Bronchus fibroblast of lung (primary cell): ENCODE measurements at places on chromosomes 4 and X. TPM values are rescaled to one million over a fixed set of nuclear protein-coding genes. Genes with fewer than 3 reads are reported as not detected.

USP17L19 gene
- total RNA-seq: not detected in 2 replicates

ZCCHC13 gene
- not detected in 2 replicates for total RNA-seq

SYNPO2 gene
- 0.34 and 0.45 TPM in 2 replicates for total RNA-seq

ACSL4 gene
- 61.5 and 63.2 TPM in 2 replicates for total RNA-seq

TCEANC gene
- total RNA-seq: 0.67 and 1.3 TPM in 2 replicates

HADH gene
- 27.8 and 28.1 TPM in 2 replicates for total RNA-seq

CSAG2 gene
- not detected in 2 replicates for total RNA-seq

PNCK gene
- total RNA-seq: 0.15 TPM in 1 of 2 replicates, not detected in the other

GPRASP1 gene
- total RNA-seq: 0.74 and 1.0 TPM in 2 replicates

MSMO1 gene
- total RNA-seq: 491 and 592 TPM in 2 replicates

SMIM10 gene
- 11.4 and 14.3 TPM in 2 replicates for total RNA-seq
